ENCODE measurements at places on chromosomes 13 and 19.

DNA sequence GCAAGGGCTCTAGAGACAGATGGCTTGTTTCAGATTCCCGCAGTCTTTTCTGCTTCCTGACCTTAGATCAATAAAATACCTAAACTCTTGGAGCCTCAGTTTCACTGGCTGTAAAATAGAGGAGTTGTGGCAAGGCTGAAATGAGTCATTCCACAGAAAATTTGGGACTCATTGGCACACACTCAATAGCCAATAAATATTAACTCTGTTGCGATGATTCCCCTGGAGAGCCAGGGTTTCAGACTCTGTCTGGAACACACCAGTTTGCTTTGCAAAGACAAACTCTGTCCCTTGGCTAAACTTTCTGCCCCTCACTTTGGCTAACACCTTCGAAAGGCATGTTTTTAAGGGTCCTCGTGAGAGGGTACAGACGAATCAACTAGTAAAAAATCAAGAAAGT is 18.1 kb upstream of the UBE2L5 start:
- no peak for DNase-seq

GRCh38 chr13:51330791-51331190 is 8.7 kb upstream of the SERPINE3 start:
- no peak for DNase-seq

DNA sequence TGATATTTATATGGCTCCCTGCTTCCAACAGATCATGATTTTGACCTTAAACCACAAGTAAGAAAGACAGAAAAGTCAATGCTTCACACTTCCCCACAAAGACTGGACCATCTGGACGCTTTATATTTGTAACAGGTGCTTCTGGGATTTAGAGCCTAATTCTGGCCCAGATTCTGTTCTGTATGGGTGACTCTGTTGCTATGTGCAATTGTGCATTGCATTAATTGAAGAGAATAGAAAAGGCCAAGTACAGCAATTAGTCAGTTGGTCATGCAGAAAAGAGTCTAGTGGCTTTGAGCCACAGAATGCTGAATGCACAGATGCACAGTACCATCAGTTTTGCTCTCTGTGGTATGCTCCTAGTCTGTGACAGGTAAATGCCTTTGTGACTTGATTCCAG is 657.4 kb upstream of the ATXN8OS start:
- no peak for DNase-seq

GRCh38 chr13:94323764-94324758 is 155.4 kb downstream of the DCT start:
- DNase-seq: no peak

DNA sequence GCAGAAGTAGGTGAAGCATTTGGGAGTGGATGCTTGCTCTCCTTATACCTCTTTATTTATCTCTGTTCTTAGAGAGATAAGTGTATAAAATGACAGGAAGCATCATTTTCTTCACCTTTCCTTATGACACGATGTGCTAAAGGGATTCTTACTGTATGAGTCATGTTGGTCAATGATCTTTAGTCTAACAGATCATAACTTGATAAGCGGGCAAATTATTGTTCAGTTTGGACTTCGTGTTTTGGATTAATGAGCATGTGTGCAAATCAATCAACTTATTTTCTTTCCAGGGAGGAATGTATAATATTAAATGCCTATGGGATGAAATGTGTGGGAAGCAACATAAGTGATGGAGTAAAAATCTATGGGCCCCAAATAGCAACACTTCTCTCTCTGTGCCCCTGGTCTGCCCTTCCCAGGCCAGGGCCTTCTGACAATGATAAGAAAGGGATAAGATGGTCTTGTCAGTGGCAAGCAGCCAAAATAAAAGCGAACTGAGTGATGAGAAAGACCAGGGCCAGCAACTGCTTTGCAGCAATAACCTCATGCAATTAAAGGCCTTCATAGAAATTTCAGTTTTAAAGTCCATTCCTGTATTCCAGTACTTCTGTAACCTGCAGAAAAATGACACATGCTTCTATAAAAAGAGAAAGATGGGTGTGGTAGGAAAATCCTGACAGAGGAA is 61.4 kb downstream of the SLC10A2 start:
- DNase-seq: no peak
